ENCODE measurements at places on chromosomes 7 and 10.
A peak's percentile ranks its signal among the peaks of the same experiment; 100 is the strongest.

DNA sequence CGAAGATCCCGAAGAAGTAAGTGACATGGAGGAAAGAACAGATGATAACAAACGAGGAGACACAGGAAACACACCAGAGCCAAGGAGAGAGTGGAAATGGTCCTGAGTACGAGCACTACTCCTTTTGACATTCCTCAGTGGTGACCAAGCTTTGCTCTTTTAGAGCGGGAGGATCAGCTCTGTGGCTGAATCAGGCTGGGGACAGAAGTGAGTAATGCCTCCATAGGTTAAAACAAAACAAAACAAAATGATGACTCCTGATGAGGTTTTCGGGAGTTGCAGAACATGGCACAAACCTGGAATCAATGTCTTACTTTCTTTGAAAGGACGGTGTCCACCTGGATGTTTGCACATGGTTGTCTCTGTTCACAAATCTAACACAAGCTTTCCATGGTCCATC, 30.3 kb upstream of the TCF7L2 start:
- H3K4me3 ChIP-seq: no peak overlapping the region
- DNase-seq: no peak
- H3K27me3 ChIP-seq: no peaks in the 10 kb centered on the region
- H3K4me1 ChIP-seq: no peaks in the 10 kb centered on the region

GRCh38 chr10:62463364-62463763, 89.2 kb downstream of the ZNF365 start:
- no peak for DNase-seq
- H3K27me3 ChIP-seq: no peaks in the 10 kb centered on the region
- H3K4me1 ChIP-seq: no peaks in the 10 kb centered on the region
- no peak overlapping the region for H3K4me3 ChIP-seq
- H3K27ac ChIP-seq: no peak overlapping the region
- no peaks in the 10 kb centered on the region for H3K36me3 ChIP-seq

DNA sequence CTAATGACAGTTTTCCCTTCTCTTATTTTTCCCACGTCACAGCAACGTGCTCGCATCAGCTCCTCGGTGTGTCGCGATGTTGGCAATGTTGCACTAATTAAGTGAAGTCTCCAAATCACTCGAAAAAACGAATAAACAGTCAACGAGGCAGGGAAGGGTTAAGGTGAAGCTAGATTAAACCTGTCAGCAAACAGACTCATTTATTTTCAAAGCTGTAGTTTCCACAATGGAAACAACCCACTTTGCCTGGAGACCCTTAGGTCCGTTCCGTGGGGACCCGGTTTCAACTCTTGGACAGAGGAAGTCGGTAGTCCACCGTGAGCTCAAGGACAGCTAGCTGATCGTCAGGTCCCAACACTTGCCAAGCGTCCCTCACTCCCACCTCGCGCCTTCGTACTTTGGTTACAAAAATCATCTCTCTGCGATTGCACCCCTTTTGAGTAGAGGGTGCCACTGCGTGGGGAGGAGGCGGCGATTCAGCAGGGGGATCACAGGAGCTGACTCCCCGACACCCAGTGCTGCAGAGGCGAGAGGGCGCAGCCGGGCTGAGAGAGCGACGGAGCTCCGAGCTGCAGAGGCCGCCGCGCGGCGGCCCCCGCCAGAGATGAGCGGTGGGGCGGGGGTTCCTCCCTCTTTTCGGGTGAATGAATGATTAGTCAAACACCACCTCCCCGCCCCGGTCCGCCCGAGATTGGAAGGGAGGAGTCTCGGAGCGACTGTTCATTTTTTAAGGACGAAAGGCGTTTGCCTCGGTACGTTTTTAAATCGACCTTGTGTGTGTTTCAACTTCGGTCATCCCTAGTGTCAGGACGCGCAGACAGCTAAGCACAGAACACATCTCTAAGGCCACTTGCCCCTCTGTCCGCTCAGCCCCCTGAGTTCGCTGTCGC, 1.3 kb upstream of the BMPER start:
- H3K4me1 ChIP-seq: peaks cover 3% of the 10 kb centered on the region
- H3K36me3 ChIP-seq: no peaks in the 10 kb centered on the region
- no peak overlapping the region for H3K27ac ChIP-seq
- H3K27me3 ChIP-seq: peaks cover 5% of the 10 kb centered on the region
- peak overlapping the region; percentile 63 for H3K4me3 ChIP-seq

- H3K27me3 ChIP-seq: no peaks in the 10 kb centered on the region
- H3K27ac ChIP-seq: no peak overlapping the region
- H3K36me3 ChIP-seq: no peaks in the 10 kb centered on the region
- peaks cover 26% of the 10 kb centered on the region for H3K4me1 ChIP-seq
These were observed 6.1 kb downstream of the CRYGN start for GRCh38 chr7:151433721-151434400.

GRCh38 chr10:101063050-101063525, 1.3 kb downstream of the KAZALD1 start:
- no peak for DNase-seq
- H3K27me3 ChIP-seq: no peaks in the 10 kb centered on the region
- no peaks in the 10 kb centered on the region for H3K36me3 ChIP-seq
- peak overlapping the region; percentile 98 for H3K27ac ChIP-seq
- peak overlapping the region; percentile 79 for H3K4me3 ChIP-seq
- peaks cover 15% of the 10 kb centered on the region for H3K4me1 ChIP-seq

DNA sequence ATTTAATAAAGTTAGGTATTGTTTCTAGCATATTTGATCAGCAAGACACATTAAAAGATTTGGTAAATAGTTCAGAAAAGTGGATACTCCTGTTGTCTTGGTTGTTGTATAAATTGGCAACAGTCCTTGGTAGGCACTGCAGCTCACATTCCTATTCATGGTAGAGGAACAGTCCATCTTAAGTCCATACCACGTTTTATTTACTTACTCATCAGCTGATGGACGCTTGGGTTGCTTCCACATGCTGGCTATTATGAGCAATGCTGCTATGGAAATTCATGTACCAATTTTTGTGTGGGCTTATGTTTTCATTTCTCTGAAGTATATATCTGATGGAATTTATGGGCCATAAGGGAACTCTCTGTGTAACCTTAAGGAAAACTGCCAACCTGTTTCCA, 43.3 kb downstream of the C10orf120 start:
- H3K36me3 ChIP-seq: no peaks in the 10 kb centered on the region
- DNase-seq: no peak
- H3K27ac ChIP-seq: no peak overlapping the region
- H3K27me3 ChIP-seq: no peaks in the 10 kb centered on the region
- no peak overlapping the region for H3K4me3 ChIP-seq
- H3K4me1 ChIP-seq: no peaks in the 10 kb centered on the region

DNA sequence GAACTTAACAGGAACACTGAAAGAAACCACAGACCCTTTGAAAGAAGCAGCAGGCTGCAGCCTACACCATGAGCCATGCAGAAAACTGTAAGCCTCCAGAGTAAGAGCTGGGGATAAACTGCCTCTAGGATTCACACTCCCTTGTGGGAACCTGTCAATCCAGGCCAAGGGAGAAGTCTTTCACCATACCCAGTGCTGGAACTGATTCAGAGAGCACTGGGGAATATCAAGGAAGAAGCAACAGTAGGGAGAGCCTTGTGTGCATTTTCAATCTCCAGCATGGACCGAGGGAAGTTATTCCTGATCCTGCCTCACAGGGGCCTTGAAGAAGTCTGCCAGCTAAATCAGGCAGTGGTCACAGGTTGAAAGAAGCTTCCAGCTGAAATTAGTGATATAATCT, 282.2 kb downstream of the AGMO start:
- H3K4me3 ChIP-seq: no peak overlapping the region
- no peak for DNase-seq
- no peak overlapping the region for H3K27ac ChIP-seq

- DNase-seq: peak; percentile 54
- no peaks in the 10 kb centered on the region for H3K27me3 ChIP-seq
- no peak overlapping the region for H3K4me3 ChIP-seq
- H3K36me3 ChIP-seq: no peaks in the 10 kb centered on the region
- peaks cover 28% of the 10 kb centered on the region for H3K4me1 ChIP-seq
- peak overlapping the region; percentile 79 for H3K27ac ChIP-seq
These were observed 36.0 kb downstream of the KLF6 start for GRCh38 chr10:3749011-3749410.

- H3K4me1 ChIP-seq: no peaks in the 10 kb centered on the region
- DNase-seq: no peak
- no peaks in the 10 kb centered on the region for H3K27me3 ChIP-seq
These were observed 213.9 kb downstream of the ELFN1 start for GRCh38 chr7:1883834-1884582.

GRCh38 chr7:152667958-152668357, 8.0 kb downstream of the XRCC2 start:
- H3K36me3 ChIP-seq: no peaks in the 10 kb centered on the region
- no peak overlapping the region for H3K27ac ChIP-seq
- DNase-seq: no peak

GRCh38 chr7:129947049-129947448, 5.7 kb downstream of the UBE2H start:
- DNase-seq: no peak
- no peak overlapping the region for H3K27ac ChIP-seq
- H3K4me3 ChIP-seq: peak overlapping the region; percentile 80
- peaks cover 31% of the 10 kb centered on the region for H3K4me1 ChIP-seq
- no peaks in the 10 kb centered on the region for H3K27me3 ChIP-seq
- H3K36me3 ChIP-seq: peaks cover 7% of the 10 kb centered on the region
